Colonic mucosa (tissue), 4 donors: ENCODE measurements at places on chromosomes 13 and 19. TPM values are rescaled to one million over a fixed set of nuclear protein-coding genes. Genes with fewer than 3 reads are reported as not detected.

Gene FRY
- 19.9 TPM for total RNA-seq

GRCh38 chr13:49690995-49691784, at the start of gene EBPL:
Gene EBPL, minus strand, starts transcription at chr13:49691486. Its CDS starts 62 bp downstream, at chr13:49691424.
- peak within 1 kb of the TSS; percentile 76 for H3K4me3 ChIP-seq
- H3K27me3 ChIP-seq, result no peaks in the 10 kb centered on the region
- H3K36me3 ChIP-seq, result no peaks in the 10 kb centered on the region
- DNase-seq, result peak; percentile 98
- H3K27ac ChIP-seq, result peak within 1 kb of the TSS; percentile 95

- no peak overlapping the region for H3K27ac ChIP-seq
- H3K36me3 ChIP-seq, result no peaks in the 10 kb centered on the region
- H3K27me3 ChIP-seq, result no peaks in the 10 kb centered on the region
- no peak for DNase-seq
- no peaks in the 10 kb centered on the region for H3K4me1 ChIP-seq
- no peak overlapping the region for H3K4me3 ChIP-seq
Measured at GRCh38 chr13:65656740-65657329, 1573.3 kb downstream of the PCDH9 start.

GRCh38 chr19:38736413-38737280, 7.6 kb downstream of the CAPN12 start:
- no peaks in the 10 kb centered on the region for H3K4me1 ChIP-seq
- no peaks in the 10 kb centered on the region for H3K36me3 ChIP-seq
- peak overlapping the region; percentile 31 for H3K4me3 ChIP-seq
- DNase-seq, result peak; percentile 82
- H3K27ac ChIP-seq, result no peak overlapping the region

Gene USHBP1
- total RNA-seq, result 1.3 TPM

Gene IL17D
- 0.93 TPM for total RNA-seq

DNA sequence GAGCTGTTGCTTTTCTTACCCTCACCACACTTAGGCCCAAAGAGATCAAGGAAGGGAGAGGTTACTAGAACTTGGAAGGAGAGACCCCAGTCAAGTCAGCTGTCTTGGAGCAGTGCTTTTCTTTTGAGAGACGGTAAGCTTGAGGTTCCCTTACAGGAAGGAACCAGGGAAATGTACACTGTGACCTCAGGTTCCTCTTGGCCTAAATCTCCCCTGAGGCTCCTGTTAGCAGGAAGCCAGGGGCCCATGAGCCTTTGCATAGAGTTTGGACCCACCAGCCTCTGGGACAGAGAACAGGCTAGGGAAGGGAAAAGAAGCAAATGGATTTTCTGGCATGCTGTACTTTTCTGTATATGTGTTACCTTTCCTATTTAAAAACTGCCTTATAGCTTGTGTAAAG, 5.9 kb upstream of the GPR18 start:
- no peaks in the 10 kb centered on the region for H3K4me1 ChIP-seq
- H3K27ac ChIP-seq, result no peak overlapping the region
- H3K27me3 ChIP-seq, result no peaks in the 10 kb centered on the region
- no peak for DNase-seq
- H3K36me3 ChIP-seq, result no peaks in the 10 kb centered on the region
- H3K4me3 ChIP-seq, result no peak overlapping the region

GRCh38 chr13:80168089-80168850, 172.7 kb downstream of the SPRY2 start:
- H3K4me1 ChIP-seq, result no peaks in the 10 kb centered on the region
- no peak overlapping the region for H3K27ac ChIP-seq

DNA sequence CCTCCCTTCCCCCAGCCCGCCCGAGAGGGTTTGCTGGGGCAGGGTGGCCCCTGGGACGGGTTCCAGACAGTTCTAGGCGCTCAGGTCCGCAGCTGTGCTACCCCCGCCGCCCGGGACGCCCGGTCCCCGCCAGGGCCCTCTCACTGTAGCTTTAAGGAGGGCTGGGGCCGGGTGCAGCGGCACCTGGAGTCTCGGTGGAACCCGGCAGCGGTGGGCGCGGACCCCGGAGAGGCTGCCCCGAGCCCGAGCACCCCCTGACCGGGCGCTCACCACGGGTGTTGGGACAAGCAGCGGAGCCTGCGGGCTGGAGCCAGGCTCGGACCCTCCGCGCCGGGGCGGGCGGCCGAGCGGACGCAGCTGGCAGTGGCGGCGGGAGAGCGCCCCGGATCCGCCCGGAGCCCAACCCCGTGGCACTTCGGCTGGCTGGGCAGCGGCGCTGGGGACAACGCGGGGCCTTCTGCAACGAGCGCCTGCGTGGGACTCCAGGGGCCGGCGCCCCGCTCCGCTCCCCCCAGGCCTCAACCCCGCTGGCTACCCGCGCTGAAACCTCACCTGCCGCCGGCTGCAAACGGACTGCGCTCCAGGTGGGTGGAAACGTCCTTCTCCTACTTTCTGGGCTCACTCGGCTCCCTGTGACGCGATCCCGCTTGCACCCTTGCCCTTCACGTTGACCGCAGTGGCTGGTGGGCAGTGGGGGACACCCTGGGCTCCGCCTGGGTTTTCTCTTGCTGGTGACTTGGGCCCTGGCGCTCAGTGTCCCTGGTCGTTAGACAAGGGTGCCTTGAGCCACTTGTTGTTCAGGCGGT, 81.1 kb downstream of the ZNF429 start:
- no peak for DNase-seq
- H3K27ac ChIP-seq, result no peak overlapping the region
- H3K36me3 ChIP-seq, result no peaks in the 10 kb centered on the region
- no peaks in the 10 kb centered on the region for H3K4me1 ChIP-seq
- H3K4me3 ChIP-seq, result peak overlapping the region; percentile 69
- H3K27me3 ChIP-seq, result no peaks in the 10 kb centered on the region

GRCh38 chr13:26051657-26052311, at the start of gene SHISA2:
Gene SHISA2, minus strand, starts transcription at chr13:26052016. Its CDS starts 1,041 bp downstream, at chr13:26050975.
- peak within 1 kb of the TSS; percentile 34 for H3K4me3 ChIP-seq
- DNase-seq, result peak; percentile 18
- H3K27me3 ChIP-seq, result peaks cover 34% of the 10 kb centered on the region
- no peaks in the 10 kb centered on the region for H3K4me1 ChIP-seq
- H3K27ac ChIP-seq, result no peak within 1 kb of the TSS
- no peaks in the 10 kb centered on the region for H3K36me3 ChIP-seq

Gene ZNF541
- 0.10 TPM for total RNA-seq

Gene ZNF772
- total RNA-seq, result 5.3 TPM

Gene FAM174C
- 114 TPM for total RNA-seq

- no peak for DNase-seq
- no peaks in the 10 kb centered on the region for H3K27me3 ChIP-seq
- H3K4me1 ChIP-seq, result no peaks in the 10 kb centered on the region
- H3K36me3 ChIP-seq, result no peaks in the 10 kb centered on the region
Measured at GRCh38 chr13:88627071-88627470, 955.9 kb downstream of the SLITRK5 start.

Gene ZNF497
- 0.98 TPM for total RNA-seq

DNA sequence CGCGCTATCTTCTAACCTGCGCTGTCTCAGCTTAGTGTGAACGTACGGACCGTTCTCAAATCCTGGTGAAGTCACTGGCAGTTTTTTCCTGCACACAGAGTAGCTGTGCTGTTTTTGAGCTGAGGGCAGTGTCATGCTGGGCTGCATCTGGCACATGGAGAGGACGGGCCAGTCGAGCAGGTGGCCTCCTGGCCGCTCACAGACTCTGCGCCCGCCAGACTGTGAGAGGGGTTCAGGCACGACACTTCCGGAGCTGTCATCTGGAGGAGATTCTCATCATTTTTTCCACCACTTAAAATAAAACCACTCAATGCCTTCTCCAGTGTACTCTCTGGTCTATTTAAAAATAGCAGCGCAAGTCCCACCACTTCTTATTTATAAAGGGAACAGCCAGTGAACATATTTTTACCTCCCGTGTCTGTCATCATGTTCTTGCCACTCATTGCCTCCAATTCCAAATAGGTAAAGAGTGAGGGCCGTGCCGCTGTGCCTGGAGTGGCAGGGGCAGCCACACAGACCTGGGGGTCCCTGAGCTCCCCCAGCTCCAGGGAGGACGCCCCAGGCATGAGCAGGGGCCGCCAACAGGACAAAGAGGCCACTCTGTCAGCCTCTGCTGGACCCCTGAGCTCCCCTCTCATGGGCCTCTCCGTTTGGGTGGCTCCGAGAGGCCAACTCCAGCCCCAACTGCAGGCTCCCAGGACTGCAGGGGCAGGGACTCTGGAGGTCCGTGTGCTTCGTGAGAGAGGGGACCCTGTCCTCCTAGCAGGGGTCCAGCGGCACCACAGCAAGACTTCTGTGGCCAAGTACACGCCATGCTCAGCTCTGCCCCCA, 36.9 kb upstream of the GRTP1 start:
- H3K36me3 ChIP-seq, result no peaks in the 10 kb centered on the region
- H3K4me3 ChIP-seq, result no peak overlapping the region
- no peak overlapping the region for H3K27ac ChIP-seq
- no peak for DNase-seq

Gene PRTN3
- not detected for total RNA-seq

- H3K27me3 ChIP-seq, result no peaks in the 10 kb centered on the region
- no peak overlapping the region for H3K27ac ChIP-seq
- no peaks in the 10 kb centered on the region for H3K4me1 ChIP-seq
- no peak overlapping the region for H3K4me3 ChIP-seq
- no peaks in the 10 kb centered on the region for H3K36me3 ChIP-seq
Measured at GRCh38 chr19:17889609-17890214, 18.0 kb downstream of the SLC5A5 start.

GRCh38 chr19:28793391-28794168, 419.4 kb downstream of the UQCRFS1 start:
- no peak overlapping the region for H3K27ac ChIP-seq
- H3K4me3 ChIP-seq, result peak overlapping the region; percentile 13
- H3K27me3 ChIP-seq, result peaks cover 12% of the 10 kb centered on the region
- DNase-seq, result no peak
- H3K36me3 ChIP-seq, result no peaks in the 10 kb centered on the region
- no peaks in the 10 kb centered on the region for H3K4me1 ChIP-seq

GRCh38 chr19:48480558-48481500, 11.7 kb downstream of the CYTH2 start:
- H3K4me1 ChIP-seq, result no peaks in the 10 kb centered on the region
- H3K4me3 ChIP-seq, result peak overlapping the region; percentile 38
- H3K27ac ChIP-seq, result peak overlapping the region; percentile 49
- DNase-seq, result peak; percentile 44
- H3K27me3 ChIP-seq, result no peaks in the 10 kb centered on the region

GRCh38 chr13:74046431-74046830, 87.8 kb downstream of the KLF12 start:
- no peak overlapping the region for H3K27ac ChIP-seq
- H3K27me3 ChIP-seq, result no peaks in the 10 kb centered on the region
- no peaks in the 10 kb centered on the region for H3K4me1 ChIP-seq
- H3K4me3 ChIP-seq, result no peak overlapping the region
- no peaks in the 10 kb centered on the region for H3K36me3 ChIP-seq
